Aorta (tissue), 5 donors: ENCODE measurements at places on chromosomes 12 and 14. TPM values are rescaled to one million over a fixed set of nuclear protein-coding genes. Genes with fewer than 3 reads are reported as not detected.

- peak; percentile 8 for DNase-seq
Observed at GRCh38 chr12:131003716-131004045, 50.0 kb downstream of the ADGRD1 start.

- no peak for DNase-seq
Observed at GRCh38 chr12:4787965-4788364, 67.8 kb downstream of the GALNT8 start.

- no peak for DNase-seq
Observed at GRCh38 chr12:116282371-116283286, 5.1 kb upstream of the MED13L start.

GRCh38 chr12:116432314-116432750, 126.8 kb upstream of the MAP1LC3B2 start:
- DNase-seq = no peak

DNA sequence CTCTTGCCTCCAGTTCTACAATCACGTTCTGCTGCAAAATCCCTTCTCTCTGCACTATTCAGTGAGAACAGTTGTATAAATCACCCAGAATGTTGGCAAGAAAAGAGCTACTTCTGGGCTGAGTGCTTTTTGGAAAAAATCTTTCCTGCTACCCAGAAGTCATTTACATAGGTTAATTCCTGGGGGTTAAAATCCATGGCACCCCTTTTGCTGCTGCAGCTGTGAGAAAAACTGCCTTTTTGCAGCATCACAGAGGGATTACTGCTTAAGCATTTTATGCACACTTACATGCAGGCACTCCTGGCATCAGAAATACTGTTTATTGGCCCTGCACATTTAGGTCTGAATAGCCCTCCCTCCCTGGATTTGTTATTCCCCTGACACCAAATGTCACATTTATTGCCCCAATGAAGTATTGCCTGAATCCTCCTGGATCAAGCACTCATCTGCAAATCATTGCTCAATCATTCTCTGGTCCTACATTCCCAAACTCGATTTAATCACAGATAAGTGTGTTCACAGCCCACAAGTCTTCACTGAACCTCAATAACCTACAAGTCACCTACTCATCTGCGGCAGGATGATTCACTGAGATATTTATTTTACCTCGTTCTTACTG, 43.1 kb upstream of the CCDC196 start:
- no peak for DNase-seq

- DNase-seq = no peak
Observed at GRCh38 chr14:70350078-70350477, 9.4 kb downstream of the COX16 start.

GPRC5D gene
- total RNA-seq = not detected

MNAT1 gene
- total RNA-seq = 41.1 TPM

TAS2R20 gene
- 4.3 TPM for total RNA-seq

MANSC4 gene
- not detected for total RNA-seq

CLEC1A gene
- total RNA-seq = 12.9 TPM
